MCF 10A (cell line): ENCODE measurements at places on chromosomes 1 and 21. TPM values are rescaled to one million over a fixed set of nuclear protein-coding genes. Genes with fewer than 3 reads are reported as not detected.

- H3K27me3 ChIP-seq: no peaks in the 10 kb centered on the region
- DNase-seq: no peak
- peaks cover 7% of the 10 kb centered on the region for H3K4me1 ChIP-seq
- no peak overlapping the region for H3K27ac ChIP-seq
- no peaks in the 10 kb centered on the region for H3K36me3 ChIP-seq
These were observed 20.0 kb downstream of the ROR1 start for GRCh38 chr1:63793741-63794240.

DNA sequence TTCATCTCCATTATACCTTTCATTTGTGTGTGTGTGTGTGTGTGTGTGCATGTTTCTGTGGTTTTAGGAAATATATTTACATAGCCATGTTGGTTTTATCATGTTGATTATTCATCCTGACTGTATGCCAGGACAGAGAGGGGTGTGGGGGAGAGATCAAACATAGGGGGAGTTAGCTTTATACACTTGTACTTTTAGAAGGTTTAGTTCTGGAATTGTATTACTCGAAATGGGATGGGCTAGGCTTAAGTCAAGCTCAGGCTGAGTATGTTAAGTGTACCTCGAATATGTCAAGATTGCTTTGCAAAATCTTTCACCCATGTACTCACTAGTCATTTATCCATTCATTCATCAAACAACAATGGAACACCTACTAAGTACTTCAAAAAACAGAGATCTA, 123.3 kb downstream of the HMCN1 start:
- H3K36me3 ChIP-seq: no peaks in the 10 kb centered on the region
- DNase-seq: no peak
- peaks cover 40% of the 10 kb centered on the region for H3K4me1 ChIP-seq

GRCh38 chr1:239536165-239536849, 149.9 kb downstream of the CHRM3 start:
- no peak overlapping the region for H3K27ac ChIP-seq
- no peaks in the 10 kb centered on the region for H3K27me3 ChIP-seq
- H3K36me3 ChIP-seq: no peaks in the 10 kb centered on the region
- DNase-seq: no peak
- no peak overlapping the region for H3K4me3 ChIP-seq

BRDT gene
- not detected in 2 replicates for total RNA-seq
